ENCODE measurements at places on chromosomes 2 and 18. TPM values are rescaled to one million over a fixed set of nuclear protein-coding genes. Genes with fewer than 3 reads are reported as not detected.

Gene ALLC
- total RNA-seq = not detected

Gene COL4A4
- not detected for total RNA-seq

Gene PPP1R1C
- not detected for total RNA-seq

Gene BMP10
- total RNA-seq = 0.08 TPM

Gene ERFE
- 10.5 TPM for total RNA-seq

Gene PREPL
- total RNA-seq = 64.1 TPM

Gene DSC1
- not detected for total RNA-seq

Gene PLB1
- 0.61 TPM for total RNA-seq

Gene STARD6
- not detected for total RNA-seq

- DNase-seq = no peak
- H3K27ac ChIP-seq = no peak overlapping the region
- H3K27me3 ChIP-seq = 0 out of 2 replicates have a peak, but pooled peaks cover 3% of the 10 kb centered on the region
- H3K4me1 ChIP-seq = peaks cover 10% of the 10 kb centered on the region
Observed at GRCh38 chr2:112691881-112692281, 28.9 kb upstream of the NT5DC4 start.

DNA sequence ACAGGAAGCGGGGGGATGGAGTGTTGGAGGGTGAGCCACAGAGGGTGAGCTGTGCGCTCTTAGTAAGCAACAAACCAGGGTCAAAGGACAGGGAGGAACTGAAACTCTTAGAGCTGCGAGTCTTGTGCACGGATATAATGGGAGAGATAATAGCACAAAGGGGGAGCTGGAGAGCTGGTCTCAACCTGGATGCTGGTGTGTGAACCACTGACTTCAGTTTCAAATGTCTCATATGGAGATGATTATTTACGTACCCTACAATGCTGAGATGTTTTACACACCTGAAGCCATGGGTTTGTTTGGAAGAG is 35.9 kb downstream of the PTGR3 start:
- H3K27me3 ChIP-seq = no peaks in the 10 kb centered on the region
- H3K27ac ChIP-seq = no peak overlapping the region
- H3K4me3 ChIP-seq = no peak overlapping the region
- H3K4me1 ChIP-seq = peaks cover 10% of the 10 kb centered on the region

DNA sequence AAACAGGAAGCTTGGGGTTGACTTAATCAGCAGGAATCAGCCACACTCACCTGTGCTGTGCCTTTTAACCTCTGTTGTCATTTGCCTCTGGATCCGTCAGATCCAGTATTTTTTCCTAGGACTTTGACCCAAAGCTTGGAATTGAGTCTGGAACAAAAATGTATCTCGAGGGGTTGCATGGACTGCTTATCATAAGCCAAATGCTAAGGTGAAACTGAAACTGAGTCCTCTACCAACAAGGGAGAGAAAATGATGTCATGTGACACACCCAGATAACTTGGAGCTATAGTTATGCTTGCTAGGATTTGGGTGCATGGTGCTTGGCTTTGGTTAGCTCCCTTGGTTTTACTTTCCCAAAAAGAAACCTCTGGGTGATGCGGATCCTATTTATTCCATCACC is 2158.6 kb upstream of the PIK3C3 start:
- DNase-seq = no peak
- H3K27me3 ChIP-seq = no peaks in the 10 kb centered on the region
- no peaks in the 10 kb centered on the region for H3K4me1 ChIP-seq
- no peaks in the 10 kb centered on the region for H3K36me3 ChIP-seq
- H3K4me3 ChIP-seq = no peak overlapping the region

GRCh38 chr2:183292028-183292427 is 167.8 kb downstream of the NUP35 start:
- H3K4me3 ChIP-seq = no peak overlapping the region
- H3K27me3 ChIP-seq = no peaks in the 10 kb centered on the region
- peaks cover 5% of the 10 kb centered on the region for H3K36me3 ChIP-seq
- H3K27ac ChIP-seq = no peak overlapping the region
- peaks cover 6% of the 10 kb centered on the region for H3K4me1 ChIP-seq

DNA sequence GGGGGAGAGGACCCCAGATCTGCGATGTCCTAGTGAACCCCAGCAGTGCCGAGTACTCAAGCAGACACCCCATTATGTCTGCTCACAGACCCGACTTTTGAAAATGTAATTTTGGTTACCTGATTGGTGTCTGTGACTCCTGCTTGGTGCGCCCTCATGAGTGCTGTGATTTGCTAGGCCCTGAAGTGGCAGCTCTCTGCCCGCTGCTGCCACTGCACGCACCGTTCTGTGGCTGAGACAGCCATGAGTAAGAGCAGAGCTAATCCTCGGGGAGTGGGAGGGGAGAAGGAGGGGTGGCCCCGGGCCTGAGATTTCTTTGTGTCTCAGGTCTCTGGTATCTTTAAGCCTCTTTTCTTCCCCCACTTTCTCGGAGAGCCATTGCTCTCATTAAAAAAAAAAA is 18.2 kb downstream of the FHOD3 start:
- H3K4me3 ChIP-seq = no peak overlapping the region
- DNase-seq = no peak
- H3K4me1 ChIP-seq = no peaks in the 10 kb centered on the region
- no peaks in the 10 kb centered on the region for H3K27me3 ChIP-seq
- H3K36me3 ChIP-seq = no peaks in the 10 kb centered on the region
- H3K27ac ChIP-seq = no peak overlapping the region

DNA sequence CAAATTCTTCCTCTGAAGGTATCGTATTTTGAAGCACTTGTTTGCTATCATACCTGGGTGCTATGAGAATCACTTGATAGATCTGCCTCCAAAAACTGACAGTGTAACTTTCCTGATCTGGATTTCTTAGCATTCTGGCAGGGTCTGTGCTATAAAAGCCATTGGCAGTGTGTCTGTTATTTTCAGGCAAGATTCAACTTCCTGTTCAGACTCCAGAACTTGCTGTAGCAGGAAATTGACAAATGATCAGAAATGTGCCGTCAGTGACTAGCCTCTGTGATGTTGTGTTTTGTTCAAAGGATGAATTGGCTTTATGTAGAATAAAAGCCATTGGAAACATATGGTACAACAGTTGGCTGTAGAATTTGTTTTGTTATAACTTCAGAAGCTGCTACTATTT is 273.3 kb downstream of the PTPRM start:
- no peaks in the 10 kb centered on the region for H3K36me3 ChIP-seq
- no peaks in the 10 kb centered on the region for H3K27me3 ChIP-seq
- no peak for DNase-seq
- H3K4me3 ChIP-seq = no peak overlapping the region
- no peaks in the 10 kb centered on the region for H3K4me1 ChIP-seq

DNA sequence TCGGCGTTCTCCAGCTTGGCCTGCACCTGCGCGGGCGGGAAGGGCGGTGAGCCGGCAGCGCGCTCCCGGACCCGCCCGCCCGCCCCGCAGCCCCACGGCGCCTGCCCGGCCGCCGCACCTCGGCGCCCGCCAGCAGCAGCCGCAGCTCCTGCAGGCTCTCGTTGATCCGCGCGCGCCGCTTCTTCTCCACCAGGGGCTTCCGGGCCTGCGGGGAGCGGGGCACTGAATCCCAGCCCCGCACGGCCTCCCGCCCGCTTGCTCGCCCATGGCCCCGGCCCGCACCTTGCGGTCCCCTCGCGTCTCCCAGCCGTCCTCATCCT is 335 bp downstream of the HES6 start:
- peak overlapping the region; percentile 81 for H3K4me3 ChIP-seq
- no peaks in the 10 kb centered on the region for H3K27me3 ChIP-seq
- no peaks in the 10 kb centered on the region for H3K36me3 ChIP-seq
- H3K4me1 ChIP-seq = peaks cover 28% of the 10 kb centered on the region
- no peak for DNase-seq

DNA sequence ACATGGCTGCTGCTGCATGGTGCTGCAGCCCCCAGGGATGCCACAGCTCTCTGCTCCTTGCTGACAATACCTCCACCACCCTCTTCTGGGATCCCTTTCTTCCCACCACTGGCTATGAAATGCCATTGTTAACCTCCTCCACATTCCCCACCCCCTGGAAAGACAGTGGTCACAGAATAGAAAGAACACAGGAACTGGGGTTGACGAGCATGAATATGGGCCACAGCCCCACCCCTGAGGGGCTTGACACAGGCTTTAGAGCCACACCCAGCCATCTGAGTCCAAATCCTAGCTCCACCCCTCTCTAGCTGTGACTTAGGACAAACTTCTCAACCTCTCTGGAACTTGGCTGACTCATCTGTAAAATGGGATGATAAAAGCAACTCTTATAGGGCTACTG is 47.3 kb downstream of the TMEM163 start:
- no peak for DNase-seq
- no peak overlapping the region for H3K27ac ChIP-seq
- no peaks in the 10 kb centered on the region for H3K36me3 ChIP-seq
- peaks cover 5% of the 10 kb centered on the region for H3K27me3 ChIP-seq
- H3K4me1 ChIP-seq = no peaks in the 10 kb centered on the region
- H3K4me3 ChIP-seq = no peak overlapping the region

GRCh38 chr18:361941-362310 is 94.1 kb upstream of the THOC1 start:
- peaks cover 23% of the 10 kb centered on the region for H3K4me1 ChIP-seq
- DNase-seq = peak; percentile 78
- H3K27me3 ChIP-seq = no peaks in the 10 kb centered on the region
- no peak overlapping the region for H3K4me3 ChIP-seq

- H3K4me1 ChIP-seq = peaks cover 14% of the 10 kb centered on the region
- H3K36me3 ChIP-seq = no peaks in the 10 kb centered on the region
- H3K4me3 ChIP-seq = peak overlapping the region; percentile 43
Observed at GRCh38 chr2:187580462-187581124, 26.4 kb upstream of the TFPI start.

- no peak for DNase-seq
- peak overlapping the region; percentile 91 for H3K4me3 ChIP-seq
- H3K27ac ChIP-seq = no peak overlapping the region
- H3K36me3 ChIP-seq = no peaks in the 10 kb centered on the region
- H3K4me1 ChIP-seq = peaks cover 34% of the 10 kb centered on the region
Observed at GRCh38 chr2:222862909-222863544, 2.2 kb downstream of the ACSL3 start.

DNA sequence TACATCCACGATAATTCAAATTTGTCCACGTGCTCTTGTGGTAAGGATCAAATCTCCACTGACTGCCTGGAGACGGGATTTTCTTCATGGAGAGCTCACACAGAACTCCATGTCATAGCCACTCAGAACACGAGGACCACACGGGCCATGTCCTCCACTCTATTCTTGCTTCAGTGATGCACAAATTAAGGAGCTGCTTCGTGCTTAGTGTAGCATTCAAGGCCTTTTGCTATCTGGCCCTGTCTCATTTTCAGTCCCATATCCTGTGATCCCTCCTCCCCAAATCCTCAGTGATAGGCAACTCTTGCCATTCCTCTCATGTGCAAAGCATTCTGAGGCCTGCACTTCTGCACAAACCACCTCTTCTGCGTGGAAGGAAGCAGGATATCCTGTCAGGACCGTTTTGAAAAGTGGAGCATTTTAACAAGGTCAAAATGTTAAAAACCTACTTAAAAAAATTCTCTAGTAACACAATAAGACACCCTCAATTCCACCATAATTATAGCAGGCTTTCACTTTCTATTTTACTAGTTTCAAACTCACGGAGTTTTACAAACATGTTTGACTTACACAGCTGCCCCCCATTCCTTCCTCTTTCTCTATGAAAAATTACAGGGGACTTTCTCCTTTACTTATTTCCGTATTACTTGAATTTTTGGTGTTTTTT is 35.2 kb downstream of the ST3GAL5 start:
- no peak overlapping the region for H3K27ac ChIP-seq
- H3K27me3 ChIP-seq = no peaks in the 10 kb centered on the region
- H3K4me1 ChIP-seq = no peaks in the 10 kb centered on the region

GRCh38 chr18:74613381-74613780 is 15.7 kb downstream of the ZNF407 start:
- DNase-seq = no peak
- H3K27ac ChIP-seq = no peak overlapping the region
- no peaks in the 10 kb centered on the region for H3K4me1 ChIP-seq
- H3K27me3 ChIP-seq = no peaks in the 10 kb centered on the region

Measured in SJCRH30 (cell line).